ENCODE measurements at places on chromosomes 2 and 18.
A peak's percentile ranks its signal among the peaks of the same experiment; 100 is the strongest.

DNA sequence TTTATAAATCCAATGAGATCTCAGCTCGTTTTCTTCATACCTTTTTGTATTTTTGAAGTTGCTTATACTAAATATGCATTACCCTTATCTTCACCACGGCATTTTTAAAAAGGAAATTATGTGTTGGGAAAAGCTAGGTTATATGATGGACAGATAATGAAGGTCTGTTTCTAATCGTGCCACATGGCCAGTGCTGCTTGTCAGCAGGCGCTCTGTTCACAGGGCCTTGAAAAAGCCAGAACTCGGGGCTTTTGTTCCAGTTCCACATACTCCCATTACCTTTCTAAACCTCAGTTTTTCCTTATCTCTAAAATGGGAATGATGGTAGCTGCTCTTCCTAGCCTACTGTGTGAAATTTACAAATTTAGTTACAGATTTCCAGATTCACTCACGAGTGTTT, 42.0 kb downstream of the EPAS1 start:
- no peak for DNase-seq

DNA sequence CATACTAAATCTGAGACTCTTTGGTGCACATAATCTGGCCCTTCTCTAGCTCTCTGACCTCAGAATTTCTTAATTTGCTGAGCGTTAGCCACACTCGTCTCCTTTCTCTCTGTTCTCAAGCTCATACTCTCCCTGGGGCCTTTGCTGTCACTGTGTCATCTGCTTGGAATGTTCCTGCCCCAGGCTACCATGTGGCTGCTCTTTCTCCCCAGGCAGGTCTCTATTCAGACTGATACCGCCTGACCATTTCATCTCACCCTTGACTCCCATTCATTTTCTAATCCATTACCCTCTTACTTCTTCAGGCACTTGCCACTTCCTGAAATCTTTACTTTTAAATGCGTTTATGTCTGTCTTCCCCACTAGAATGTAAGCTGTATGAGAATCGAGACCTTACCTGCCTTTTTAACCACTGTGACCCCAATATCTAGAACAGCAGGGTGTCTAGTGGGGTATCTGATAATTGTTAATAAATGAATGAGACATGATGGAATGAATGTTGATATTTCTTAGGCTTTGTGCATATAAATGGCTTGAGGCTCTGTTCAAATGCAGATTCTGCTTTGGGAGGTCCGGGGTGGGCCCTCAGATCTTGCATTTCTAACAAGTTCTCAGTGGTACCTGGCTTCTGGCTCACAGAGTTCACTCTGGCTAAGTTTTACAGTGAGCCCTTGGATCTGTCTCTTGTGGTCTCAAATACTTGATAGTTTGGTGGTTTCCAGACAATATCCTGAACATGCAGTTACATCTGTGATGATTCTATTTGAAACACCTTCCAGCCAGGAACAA, 89.9 kb upstream of the EPC2 start:
- DNase-seq, result peak; percentile 49

GRCh38 chr2:119117408-119117807, 41.1 kb downstream of the C1QL2 start:
- DNase-seq, result no peak

DNA sequence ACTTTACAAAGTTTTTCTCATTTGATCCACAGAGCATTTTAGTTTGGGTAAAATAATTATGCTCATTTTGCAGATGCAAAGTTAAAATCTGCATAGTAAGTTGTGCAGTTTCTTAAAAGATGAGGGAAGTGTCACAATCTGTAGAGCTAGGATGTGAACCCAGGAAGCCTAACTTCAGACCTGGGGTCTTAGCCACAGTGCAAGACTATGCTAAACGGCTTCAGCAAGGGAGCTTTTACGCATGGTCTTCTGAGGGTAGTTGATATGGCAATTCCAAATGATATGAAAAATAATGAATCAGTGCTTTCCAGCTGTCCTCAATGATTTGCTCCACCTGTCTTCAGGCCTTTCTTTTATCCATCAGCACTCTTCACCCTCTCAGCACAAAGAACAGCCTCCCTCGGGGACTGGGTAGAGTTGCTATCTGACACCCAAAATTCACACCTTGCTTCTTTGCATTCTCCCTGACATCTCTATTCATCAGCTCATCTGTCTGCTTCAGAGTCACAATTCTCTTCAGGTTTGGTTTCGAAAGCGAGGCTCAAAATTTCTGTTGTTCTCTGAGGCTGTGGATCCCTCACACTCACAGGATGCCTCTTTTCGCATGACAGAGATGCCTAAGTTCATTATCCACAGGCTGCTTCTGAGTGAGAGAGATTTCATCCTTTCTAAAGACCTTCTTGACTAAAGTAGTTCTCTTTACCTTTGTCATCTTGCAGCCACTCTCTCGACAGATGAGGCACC, 302.5 kb downstream of the NRXN1 start:
- no peak for DNase-seq

DNA sequence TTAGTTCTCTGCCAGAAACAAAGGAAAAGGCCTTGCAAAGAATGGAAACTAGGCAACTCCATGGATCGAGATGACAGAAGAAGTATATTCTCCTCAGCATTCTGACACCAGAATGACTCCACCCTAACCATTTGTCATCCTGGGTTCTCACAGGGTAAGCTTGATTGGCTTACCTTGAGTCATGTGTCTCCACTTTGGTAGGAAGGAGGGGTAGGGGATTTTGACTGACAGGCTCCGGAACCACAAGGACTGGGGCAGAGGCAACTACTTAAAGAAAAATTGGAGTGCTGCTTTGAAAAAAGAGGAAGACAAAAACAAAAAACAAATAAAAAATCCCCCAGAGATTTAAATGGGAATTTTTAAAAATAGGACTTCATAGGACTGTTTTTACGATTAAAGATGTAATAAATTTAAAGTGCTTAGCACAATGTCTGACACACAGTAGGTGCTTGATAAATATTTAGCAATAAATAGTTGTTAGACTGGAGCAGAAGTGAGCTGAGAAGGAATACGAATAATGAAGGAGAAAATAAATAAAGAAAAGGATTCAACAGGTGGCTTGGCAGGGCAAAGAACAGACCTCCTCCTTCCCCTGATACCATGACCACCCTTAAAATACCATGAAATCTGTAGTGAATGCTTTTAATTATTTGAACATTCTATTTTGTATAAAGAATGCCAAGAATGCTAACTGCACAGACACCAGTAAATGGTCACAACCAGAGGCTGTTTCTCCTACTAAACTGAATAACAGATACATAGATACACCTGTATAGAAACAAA, 230.2 kb downstream of the CDCA7 start:
- DNase-seq, result no peak

- no peak for DNase-seq
These were observed 9.7 kb downstream of the MYO7B start for GRCh38 chr2:127545189-127545588.

DNA sequence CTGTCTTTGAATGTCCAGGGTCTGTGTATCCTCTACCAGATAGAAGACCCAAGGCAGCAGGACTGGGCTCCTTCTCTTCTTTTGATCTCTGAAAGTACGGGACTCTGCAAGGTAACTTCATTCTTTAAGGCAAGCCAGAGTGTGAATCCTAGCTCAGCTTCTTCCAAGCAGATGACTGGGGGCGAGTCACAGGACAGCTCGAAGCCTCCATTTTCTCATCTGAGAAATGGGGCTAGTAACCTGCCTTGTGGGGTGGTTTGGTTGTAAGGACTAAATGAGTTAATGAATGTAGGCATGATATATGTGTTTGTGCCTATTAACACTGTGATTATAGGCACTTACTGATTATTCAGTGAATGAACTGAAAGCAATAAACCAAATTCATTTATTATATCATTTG, 46.7 kb downstream of the DGKD start:
- DNase-seq, result no peak

DNA sequence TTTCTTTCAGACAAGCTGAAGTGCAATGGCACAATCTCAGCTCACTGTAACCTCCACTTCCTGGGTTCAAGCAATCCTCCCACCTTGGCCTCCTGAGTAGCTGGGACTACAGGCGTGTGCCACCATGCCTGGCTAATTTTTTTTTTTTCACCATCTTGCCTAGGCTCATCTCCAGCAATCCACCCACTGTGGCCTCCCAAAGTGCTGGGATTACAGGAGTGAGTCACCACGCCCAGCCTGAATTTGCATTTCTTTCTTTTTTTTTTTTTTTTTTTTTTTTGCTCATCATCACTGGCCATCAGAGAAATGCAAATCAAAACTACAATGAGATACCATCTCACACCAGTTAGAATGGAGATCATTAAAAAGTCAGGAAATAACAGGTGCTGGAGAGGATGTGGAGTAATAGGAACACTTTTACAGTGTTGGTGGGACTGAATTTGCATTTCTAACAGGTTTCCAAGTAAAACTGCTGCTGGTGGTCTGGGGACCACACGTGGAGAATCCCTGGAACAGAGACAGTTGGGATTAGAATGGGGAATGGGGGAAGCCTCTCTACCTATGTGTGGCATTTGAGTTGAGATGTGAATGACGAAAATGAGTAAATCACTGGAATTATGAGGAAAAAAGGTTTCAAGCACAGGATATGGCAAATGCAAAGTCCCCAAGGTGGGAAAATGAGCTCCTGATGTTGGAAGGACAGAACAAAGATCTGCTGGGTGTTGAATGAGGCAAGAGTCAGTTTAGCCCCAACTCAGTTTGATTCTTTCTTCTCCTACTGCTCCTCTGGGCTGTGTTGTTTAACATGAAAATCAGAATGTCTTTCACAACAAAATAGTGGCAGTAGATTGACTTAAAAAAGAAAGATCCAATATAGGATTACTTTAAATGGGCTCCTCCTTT, 88.8 kb upstream of the MAP4K4 start:
- no peak for DNase-seq

GRCh38 chr2:219644801-219645480, 17.5 kb downstream of the SLC4A3 start:
- no peak for DNase-seq

All from NCI-H226 (cell line).